ENCODE measurements at places on chromosomes 5 and 9.

GRCh38 chr5:67350618-67351201 lies 154.1 kb upstream of the CD180 start:
- no peak for DNase-seq

- DNase-seq = no peak
Observed at GRCh38 chr5:24353611-24354010, 291.2 kb downstream of the CDH10 start.

DNA sequence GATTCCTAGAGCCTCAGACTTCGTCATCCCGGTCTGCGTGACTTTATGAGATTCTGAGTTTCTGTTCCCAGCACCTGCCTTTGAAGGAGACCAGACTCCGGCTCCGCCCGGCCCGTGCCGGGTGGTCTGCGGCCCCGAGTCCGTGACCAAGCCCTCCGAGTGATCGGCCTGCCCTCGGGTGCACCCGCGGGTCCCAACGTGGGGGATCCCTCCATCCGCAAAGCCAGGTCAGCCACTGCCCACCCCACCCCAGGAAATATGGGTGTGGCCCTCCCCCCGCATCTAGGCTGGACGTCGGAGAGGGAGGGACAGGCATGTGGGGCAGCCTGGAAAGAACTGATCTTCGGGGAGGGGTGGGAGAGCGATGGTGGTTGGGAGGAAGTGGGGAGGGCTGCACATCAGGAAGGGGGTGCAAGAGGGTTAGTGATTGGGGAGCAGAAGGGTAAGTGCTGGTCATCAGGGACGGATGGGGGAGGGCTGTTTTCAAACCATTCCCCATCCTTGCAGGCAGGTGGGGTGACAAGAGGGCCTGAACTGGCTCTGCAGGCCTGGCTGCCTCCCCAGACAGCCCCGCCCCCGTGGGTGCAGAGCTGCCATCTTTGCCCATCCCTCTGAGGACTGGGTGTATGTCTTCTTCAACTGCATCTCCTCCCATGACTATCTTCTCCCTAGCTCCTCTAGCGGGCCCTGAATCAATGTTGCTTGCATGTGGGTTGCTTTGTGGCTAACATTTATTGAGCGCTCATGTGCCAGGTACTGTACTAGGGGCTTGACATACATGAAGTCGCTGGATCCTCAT lies 747 bp downstream of the LRSAM1 start:
- peak; percentile 73 for DNase-seq

GRCh38 chr9:23683611-23684061 lies 142.4 kb downstream of the ELAVL2 start:
- no peak for DNase-seq

DNA sequence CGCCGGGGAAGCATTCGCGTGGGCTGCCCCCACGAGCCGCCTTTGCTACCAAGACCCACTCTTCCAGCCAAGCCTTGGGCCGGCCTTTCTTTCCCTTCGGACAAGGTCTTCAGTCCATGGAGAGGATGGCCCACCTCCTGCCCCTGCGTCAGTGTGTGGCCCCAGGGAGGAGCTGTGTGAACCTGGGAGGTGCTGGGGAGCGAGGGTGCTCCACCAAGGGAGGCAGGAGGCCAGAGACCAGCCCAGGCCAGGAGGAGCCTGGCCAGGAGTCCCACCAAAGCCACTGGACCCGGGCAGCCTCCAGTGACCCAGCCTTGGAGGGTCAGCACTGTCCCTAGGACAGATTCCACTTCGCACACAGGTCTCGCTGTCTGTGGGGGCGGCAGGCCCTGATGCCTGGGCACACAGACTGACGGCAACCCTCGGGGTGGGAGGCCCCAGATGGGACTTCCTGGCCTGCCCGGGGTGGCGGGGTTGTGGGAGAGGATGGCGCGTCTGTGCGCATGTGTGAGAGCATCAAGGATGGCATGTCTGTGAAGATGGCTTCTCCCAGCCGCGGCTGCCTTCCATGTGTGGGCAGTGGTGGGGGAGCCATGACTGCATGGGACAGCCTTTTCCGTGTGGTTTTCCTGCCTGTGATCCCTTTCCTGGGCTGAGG lies 113.3 kb upstream of the LPCAT1 start:
- no peak for DNase-seq

DNA sequence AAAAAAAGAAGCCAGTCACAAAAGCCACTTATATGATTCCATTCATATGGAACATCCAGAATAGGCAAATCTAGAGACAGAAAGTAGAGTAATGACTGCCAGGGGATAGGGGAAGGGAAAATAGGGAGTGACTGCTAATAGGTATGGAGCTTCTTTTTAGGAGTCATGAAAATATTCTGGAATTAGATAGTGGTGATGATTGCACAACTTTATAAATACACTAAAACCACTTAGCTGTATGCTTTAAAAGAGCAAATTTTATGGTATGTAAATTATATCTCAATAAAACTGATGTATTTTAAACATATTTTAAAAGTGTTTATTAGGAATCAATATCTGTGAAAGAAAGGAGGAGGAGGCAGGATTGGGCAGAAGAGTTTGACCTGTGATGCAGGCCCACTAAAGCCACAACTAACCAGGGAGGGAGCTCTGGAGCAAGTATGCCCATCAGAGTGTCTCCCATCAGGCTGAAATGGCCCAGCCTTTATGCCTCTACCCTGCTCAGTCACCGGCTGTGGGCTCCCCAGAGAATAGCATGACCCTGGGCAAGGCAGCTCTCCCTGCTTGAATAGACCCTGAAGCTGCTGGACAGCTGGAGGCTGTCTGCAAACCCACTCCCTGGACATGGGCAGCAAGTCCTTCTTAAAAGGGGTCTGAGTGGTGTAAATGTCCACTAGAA lies 96.0 kb upstream of the SLC44A1 start:
- DNase-seq = no peak

DNA sequence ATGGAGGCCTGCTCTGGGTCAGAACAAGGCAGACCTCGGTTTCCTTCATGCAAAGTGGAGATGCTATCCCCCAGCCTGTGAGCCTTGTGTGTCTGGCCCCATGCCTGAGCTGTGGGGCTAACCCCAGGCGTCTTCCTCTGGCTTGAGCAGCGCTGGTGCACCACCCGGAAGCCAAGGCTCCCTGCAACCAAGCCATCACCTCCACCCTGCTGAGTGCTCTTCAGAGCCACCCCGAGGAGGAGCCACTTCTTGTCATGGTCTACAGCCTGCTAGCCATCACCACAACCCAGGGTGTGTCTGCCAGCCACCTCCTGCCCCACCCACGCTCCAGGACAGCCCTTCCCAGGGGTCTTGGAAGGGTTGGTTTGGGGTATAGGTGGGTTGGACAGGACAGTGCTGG lies 16.2 kb downstream of the REXO4 start:
- DNase-seq = no peak

- no peak for DNase-seq
Observed at GRCh38 chr9:134791009-134791408, 89.6 kb upstream of the FCN2 start.

DNA sequence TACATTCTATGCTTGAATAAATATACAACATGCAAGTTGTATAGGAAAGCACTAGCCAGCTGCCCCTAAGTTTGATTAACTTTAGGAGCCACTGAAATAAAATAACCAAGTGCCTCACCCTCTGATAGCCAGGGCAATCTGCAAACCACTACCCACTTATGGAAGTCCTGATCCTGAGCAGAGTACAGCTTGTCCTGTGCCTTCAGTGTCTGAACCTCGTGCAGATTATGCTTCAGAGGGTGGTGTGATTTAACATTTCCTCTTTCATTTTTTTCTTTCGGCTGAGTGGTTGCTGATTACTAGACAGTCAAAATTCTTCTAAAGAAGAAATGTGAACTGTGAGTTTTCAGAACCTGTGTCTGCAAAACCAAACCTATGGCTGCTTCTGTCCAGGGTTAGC lies 327.7 kb downstream of the PIK3R1 start:
- no peak for DNase-seq

DNA sequence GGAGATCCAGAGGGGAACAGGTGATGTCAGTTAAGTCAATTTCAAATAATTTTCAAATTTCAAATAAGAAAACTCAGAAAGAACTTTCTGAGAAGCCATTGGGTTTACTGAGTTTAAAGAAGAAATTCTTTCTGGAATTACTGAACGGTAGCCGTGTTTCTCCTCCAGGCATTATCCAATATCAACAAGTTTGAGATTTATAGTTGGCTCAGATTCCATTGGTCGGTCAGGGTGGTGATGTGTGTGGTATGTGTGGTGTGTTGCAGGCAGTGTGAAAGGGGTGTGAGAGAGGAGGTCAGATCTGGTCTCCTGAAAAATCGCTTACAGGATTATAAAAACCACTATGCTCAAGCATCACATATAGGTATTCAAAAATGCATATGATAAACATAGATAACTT lies 60.1 kb downstream of the PDE4D start:
- DNase-seq = no peak

- no peak for DNase-seq
Observed at GRCh38 chr5:145340099-145340498, 495.0 kb downstream of the PRELID2 start.

DNA sequence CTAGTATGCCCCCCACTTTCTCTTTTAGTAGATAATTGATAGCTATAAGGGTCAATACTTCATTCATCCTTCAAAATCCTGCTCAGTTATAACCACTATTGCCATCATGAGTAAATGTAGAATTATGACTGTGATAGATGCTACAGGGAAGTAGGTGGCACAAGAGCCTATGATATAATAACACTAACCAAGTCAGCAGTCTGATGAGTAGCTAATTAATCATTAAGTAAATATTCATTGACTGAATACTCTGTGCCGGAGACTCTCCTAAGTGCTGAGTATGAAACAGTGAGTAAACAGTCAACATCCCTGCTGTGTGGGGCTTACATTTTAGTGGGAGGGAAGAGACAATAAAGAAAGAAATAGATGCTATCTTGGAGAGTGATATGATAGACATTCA lies 430.3 kb upstream of the ZNF462 start:
- no peak for DNase-seq

GRCh38 chr5:152004095-152004494 lies 79.4 kb upstream of the GLRA1 start:
- DNase-seq = no peak

DNA sequence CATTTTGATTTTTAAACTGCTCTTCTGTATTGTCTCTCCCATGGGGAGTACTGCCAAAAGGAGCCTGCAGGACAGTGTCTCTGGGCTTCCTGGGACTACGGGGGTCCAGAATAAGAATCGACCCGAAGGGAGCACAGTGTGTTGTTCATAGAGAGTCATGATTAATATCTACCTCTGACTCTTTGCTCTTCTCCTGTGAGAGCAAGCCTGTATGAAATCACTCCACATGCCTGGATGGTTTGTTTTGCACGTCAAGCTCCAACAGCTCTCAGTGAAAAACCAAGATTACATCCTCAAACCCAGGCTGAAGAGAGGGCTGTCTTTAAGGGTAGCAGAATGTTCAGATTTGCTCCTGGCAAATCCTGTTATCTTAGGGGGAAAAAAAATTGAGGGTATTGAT lies 1860.0 kb upstream of the WWC1 start:
- no peak for DNase-seq

- DNase-seq = no peak
Observed at GRCh38 chr9:129822898-129823541, 916 bp downstream of the TOR1A start.

DNA sequence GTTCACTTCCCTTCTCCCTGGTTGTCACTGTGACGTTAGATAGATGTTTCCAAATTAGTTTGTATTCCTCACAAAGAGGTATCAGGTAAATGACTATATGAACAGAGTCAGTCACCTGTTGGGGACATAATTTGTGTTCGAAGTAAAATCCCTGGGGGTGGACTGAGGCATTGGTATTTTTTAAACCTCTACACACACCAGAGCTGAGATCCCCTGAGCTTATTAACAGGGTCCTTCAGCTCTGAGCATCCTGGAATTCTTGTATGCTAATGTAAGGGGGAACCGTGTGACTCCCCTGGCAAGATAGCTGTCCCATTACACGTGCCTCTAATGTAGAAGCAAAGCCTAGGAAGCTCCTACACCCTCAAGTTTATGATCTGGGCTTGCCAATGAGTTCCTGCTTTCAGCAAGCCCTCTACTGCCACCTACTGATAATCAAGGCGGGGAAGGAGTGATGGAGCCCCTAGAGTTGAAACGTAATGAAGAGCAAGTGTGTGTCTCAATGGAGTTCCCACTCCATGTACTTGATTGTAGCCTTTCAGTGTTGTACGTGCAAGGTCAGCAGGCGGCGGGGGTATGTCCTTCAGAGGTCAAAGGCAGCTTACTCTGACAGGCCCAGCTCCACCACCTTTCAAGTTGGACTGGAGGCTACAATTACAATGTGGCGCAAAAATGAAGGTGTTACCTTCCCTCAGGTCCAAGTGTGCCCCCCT lies 14.4 kb downstream of the PRKACG start:
- DNase-seq = peak; percentile 3

- DNase-seq = no peak
Observed at GRCh38 chr9:136255896-136256890, 10.6 kb upstream of the QSOX2 start.

DNA sequence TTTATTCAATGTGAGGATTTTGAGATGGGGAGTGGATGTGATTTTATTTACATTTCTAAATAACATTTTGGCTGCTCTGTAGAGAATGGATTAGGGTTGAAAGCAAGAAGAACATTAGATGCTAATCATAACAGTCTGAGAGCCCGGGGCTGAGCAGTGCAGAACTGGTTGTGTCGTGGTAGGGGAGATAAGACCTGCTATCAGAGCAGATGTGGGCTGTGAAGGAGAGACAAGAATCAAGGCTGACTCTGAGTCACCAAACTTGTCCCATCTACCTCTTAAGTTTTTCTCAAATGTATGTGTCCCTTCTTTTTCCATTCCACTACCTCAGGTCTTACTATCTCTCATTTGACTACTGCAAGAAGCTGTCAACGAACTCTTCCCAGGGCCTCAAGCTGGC lies 35.4 kb upstream of the SLC28A3 start:
- DNase-seq = no peak

GRCh38 chr5:157516626-157517325 lies 56.8 kb downstream of the NIPAL4 start:
- no peak for DNase-seq

DNA sequence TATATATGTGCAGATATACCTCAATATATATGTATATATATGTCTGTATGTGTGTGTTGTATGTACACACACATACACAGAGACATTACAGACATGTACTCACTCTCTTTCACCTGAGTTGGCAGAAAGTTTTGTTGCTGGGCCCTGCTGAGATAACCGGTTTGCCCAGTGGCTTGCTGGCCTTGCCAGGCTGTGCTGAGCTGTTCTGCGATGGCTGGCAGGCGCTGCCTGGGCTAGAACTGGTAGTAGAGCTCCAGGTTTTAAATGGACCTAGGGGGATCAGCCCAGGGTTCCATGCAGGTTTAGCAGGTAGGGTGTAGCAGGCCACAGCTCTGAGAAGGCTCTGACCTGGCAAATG lies 394.3 kb downstream of the GADD45G start:
- DNase-seq = peak; percentile 83

- no peak for DNase-seq
Observed at GRCh38 chr9:113131689-113132151, 19.1 kb upstream of the SLC31A2 start.

DNA sequence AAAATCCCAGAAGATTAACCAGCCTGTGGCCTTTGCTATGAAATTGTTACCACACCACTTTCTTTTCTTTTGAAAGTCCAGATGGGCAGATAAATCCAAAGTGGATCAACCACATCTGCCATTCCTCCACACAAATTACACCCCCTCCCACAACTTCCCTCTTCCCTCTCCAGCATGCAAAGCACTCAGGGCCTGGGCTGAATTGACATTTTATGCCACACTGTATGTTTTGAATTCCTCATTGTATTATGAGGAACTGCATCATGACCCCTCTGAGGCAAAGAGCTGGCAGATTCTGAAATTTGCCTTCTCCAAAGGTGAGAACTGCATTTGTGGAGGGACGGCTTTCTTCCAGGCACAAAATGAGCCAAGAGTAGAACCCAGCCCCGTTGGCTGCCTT lies 589.2 kb upstream of the KLF4 start:
- DNase-seq = no peak

- DNase-seq = no peak
Observed at GRCh38 chr5:111901296-111901695, 144.3 kb upstream of the NREP start.

Measured in NCI-H510A (cell line).